Esophagus muscularis mucosa (tissue), 4 donors: ENCODE measurements at places on chromosomes 13 and 19. TPM values are rescaled to one million over a fixed set of nuclear protein-coding genes. Genes with fewer than 3 reads are reported as not detected.

DNA sequence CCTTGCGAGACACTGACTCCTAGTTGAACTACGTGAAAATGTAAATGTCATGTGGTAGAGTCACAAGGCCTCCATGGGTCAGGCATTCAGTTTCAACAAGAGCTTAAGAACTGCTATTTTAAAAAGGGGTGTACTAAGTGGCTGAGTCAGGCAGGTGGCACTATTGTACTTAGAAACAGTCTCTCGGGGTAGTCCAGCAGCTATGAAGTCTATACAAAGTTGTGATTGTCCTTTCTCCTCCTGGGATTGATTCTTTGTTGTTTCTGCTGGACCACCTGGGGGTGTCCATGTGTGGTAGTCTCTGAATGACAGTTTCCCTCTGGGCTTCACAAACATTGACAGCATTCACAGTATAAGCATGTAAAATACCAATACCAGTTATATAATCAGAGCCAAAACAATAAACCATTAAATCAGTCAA, 33.0 kb downstream of the UGGT2 start:
- H3K4me3 ChIP-seq, result no peak overlapping the region
- peaks cover under 1% of the 10 kb centered on the region for H3K4me1 ChIP-seq
- H3K27me3 ChIP-seq, result no peaks in the 10 kb centered on the region
- peaks cover 17% of the 10 kb centered on the region for H3K36me3 ChIP-seq

- no peak overlapping the region for H3K27ac ChIP-seq
- no peaks in the 10 kb centered on the region for H3K4me1 ChIP-seq
- no peaks in the 10 kb centered on the region for H3K36me3 ChIP-seq
- H3K27me3 ChIP-seq, result no peaks in the 10 kb centered on the region
Observed at GRCh38 chr19:38549061-38549460, 68.7 kb downstream of the MAP4K1 start.

- no peaks in the 10 kb centered on the region for H3K36me3 ChIP-seq
- no peak overlapping the region for H3K27ac ChIP-seq
- no peak for DNase-seq
- no peak overlapping the region for H3K4me3 ChIP-seq
- H3K4me1 ChIP-seq, result peaks cover 7% of the 10 kb centered on the region
Observed at GRCh38 chr13:35349673-35350278, 126.7 kb downstream of the MAB21L1 start.

- peaks cover 6% of the 10 kb centered on the region for H3K27me3 ChIP-seq
- H3K4me1 ChIP-seq, result peaks cover 12% of the 10 kb centered on the region
- no peak for DNase-seq
- peak overlapping the region; percentile 48 for H3K27ac ChIP-seq
Observed at GRCh38 chr19:43777163-43777695, 3.5 kb downstream of the KCNN4 start.

- no peaks in the 10 kb centered on the region for H3K27me3 ChIP-seq
- DNase-seq, result no peak
- peak overlapping the region; percentile 78 for H3K27ac ChIP-seq
- peaks cover 48% of the 10 kb centered on the region for H3K4me1 ChIP-seq
- H3K4me3 ChIP-seq, result peak overlapping the region; percentile 76
Observed at GRCh38 chr19:6423499-6424194, 964 bp downstream of the KHSRP start.

DNA sequence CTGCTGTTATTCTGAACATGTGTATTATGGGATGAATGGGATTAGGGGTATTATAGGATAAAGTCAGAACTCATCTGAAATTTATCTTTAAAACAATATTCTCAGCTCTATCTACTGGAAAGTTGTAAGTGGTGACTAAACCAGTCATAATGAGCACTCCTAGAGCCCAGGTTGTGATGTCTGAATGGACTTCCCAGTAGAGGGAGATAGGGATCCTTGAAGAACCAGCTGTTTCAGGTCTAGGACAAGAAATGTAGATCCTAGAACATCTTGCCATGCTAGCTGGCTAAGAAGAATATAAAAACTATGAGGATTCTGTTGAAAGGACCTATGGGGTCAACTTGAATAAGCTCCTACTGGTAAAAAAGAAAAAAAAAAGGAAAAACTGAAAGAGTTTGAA, 310.8 kb downstream of the SLC7A1 start:
- no peak for DNase-seq
- no peaks in the 10 kb centered on the region for H3K36me3 ChIP-seq
- H3K27ac ChIP-seq, result no peak overlapping the region
- no peak overlapping the region for H3K4me3 ChIP-seq
- no peaks in the 10 kb centered on the region for H3K4me1 ChIP-seq
- H3K27me3 ChIP-seq, result no peaks in the 10 kb centered on the region

GRCh38 chr19:33849551-33850147, 53.0 kb downstream of the KCTD15 start:
- no peak overlapping the region for H3K27ac ChIP-seq
- H3K4me3 ChIP-seq, result no peak overlapping the region
- no peaks in the 10 kb centered on the region for H3K4me1 ChIP-seq

- no peak overlapping the region for H3K27ac ChIP-seq
- DNase-seq, result no peak
- no peaks in the 10 kb centered on the region for H3K36me3 ChIP-seq
- peaks cover 19% of the 10 kb centered on the region for H3K4me1 ChIP-seq
Observed at GRCh38 chr13:42996584-42996983, 4.5 kb upstream of the EPSTI1 start.

- no peaks in the 10 kb centered on the region for H3K4me1 ChIP-seq
- no peak overlapping the region for H3K4me3 ChIP-seq
- H3K27me3 ChIP-seq, result no peaks in the 10 kb centered on the region
- no peaks in the 10 kb centered on the region for H3K36me3 ChIP-seq
- no peak overlapping the region for H3K27ac ChIP-seq
Observed at GRCh38 chr19:54600212-54600611, 6.8 kb downstream of the LILRA1 start.

GRCh38 chr13:109790086-109790485, 3.7 kb upstream of the IRS2 start:
- no peak for DNase-seq
- peaks cover 9% of the 10 kb centered on the region for H3K4me1 ChIP-seq
- H3K27ac ChIP-seq, result peak overlapping the region; percentile 94
- H3K36me3 ChIP-seq, result no peaks in the 10 kb centered on the region
- H3K4me3 ChIP-seq, result no peak overlapping the region

- peaks cover 5% of the 10 kb centered on the region for H3K4me1 ChIP-seq
- no peak for DNase-seq
- H3K27me3 ChIP-seq, result no peaks in the 10 kb centered on the region
- H3K4me3 ChIP-seq, result no peak overlapping the region
- H3K27ac ChIP-seq, result no peak overlapping the region
Observed at GRCh38 chr13:29835280-29836061, 14.9 kb downstream of the UBL3 start.

DNA sequence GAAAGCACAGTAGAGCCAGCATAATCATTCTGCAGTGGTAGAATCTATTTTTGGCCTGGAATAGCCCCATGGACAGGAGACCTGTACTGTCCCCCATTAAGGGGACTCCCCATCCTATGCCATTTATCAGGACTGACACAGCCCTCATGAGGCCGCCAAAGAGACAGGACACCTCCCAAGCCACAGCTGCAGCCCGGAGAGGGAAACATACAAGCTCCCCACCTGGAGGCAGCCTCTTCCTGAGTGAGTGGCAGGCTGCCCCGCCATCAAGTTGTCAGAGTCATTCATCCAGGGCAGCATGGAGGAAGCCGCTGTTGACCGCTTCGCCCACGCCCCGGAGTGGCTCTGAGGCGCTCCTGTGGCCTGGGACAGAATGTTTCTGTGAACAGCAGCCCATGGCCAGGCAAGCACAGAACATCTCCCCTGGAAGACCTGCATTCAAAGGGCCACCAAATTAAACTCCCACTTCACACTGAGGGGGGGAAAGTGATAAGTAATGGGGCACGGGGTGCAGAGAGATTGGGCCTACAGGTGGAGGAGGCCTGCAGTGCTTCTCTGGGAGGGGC, 111.3 kb downstream of the ZDHHC20 start:
- no peak for DNase-seq
- H3K4me3 ChIP-seq, result no peak overlapping the region
- H3K36me3 ChIP-seq, result no peaks in the 10 kb centered on the region
- no peaks in the 10 kb centered on the region for H3K4me1 ChIP-seq
- H3K27ac ChIP-seq, result no peak overlapping the region

DNA sequence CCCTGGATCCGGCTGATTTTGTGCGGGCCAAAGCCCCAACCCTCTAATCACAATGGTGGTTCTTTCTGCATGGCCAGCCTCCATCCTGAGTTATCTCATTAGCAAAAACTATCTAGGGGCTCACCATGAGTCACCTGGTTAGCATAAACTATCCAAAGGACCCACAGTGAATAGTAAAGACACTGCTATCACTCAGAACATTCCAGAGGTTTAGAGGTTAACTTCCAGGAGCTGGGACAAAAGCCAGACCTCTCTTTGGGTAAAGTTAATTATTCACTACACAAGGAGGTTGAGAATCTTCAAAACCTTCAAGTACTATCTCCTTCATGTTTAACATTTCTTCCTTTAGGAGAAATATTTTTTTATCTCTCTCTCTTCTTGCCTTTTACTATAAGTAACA, 18.8 kb upstream of the PPP5C start:
- H3K27me3 ChIP-seq, result no peaks in the 10 kb centered on the region
- H3K4me1 ChIP-seq, result no peaks in the 10 kb centered on the region
- DNase-seq, result no peak
- peaks cover 100% of the 10 kb centered on the region for H3K36me3 ChIP-seq
- H3K27ac ChIP-seq, result no peak overlapping the region
- H3K4me3 ChIP-seq, result no peak overlapping the region

GRCh38 chr13:23960566-23961156, 63.4 kb upstream of the C1QTNF9B start:
- no peaks in the 10 kb centered on the region for H3K36me3 ChIP-seq
- DNase-seq, result no peak
- H3K27me3 ChIP-seq, result no peaks in the 10 kb centered on the region
- H3K4me1 ChIP-seq, result peaks cover 4% of the 10 kb centered on the region

GRCh38 chr13:45932676-45933075, 81.1 kb upstream of the SIAH3 start:
- no peaks in the 10 kb centered on the region for H3K36me3 ChIP-seq
- H3K4me1 ChIP-seq, result no peaks in the 10 kb centered on the region

DNA sequence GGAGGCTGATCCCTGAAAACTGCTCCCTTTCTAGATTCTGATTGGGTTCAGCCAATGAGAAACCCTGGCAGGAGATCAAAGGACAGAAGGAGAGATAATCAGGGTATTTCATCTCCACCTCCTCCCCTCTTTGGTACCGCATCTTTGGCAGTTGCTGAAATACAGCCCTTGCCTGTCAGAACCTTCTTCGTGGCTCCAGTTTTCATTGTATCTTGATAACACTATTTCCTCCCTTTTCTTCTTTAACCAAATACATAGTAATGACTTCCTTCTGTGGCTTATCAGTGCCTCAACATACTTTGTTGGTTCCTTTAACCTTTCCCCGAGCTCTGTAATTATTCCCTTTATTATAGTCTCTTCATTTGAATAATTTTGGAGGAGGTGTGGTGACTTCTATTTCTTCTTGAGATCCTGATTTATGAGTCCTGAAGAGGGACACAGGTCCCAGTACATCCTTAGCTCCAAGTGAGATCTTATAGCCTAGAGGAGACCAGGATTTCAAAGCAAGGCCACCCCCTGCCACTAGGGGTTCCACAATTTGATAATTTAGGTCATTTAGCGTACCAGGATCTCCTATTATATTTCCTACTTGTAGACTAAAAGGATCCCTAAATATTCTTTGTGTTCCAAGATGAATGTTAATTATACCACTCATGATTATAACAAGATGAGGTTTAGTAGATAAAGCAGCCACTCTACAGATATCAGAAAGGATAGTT, 98.0 kb downstream of the EDNRB start:
- H3K36me3 ChIP-seq, result no peaks in the 10 kb centered on the region
- H3K4me3 ChIP-seq, result no peak overlapping the region
- H3K27ac ChIP-seq, result no peak overlapping the region
- DNase-seq, result no peak
- no peaks in the 10 kb centered on the region for H3K4me1 ChIP-seq
- H3K27me3 ChIP-seq, result no peaks in the 10 kb centered on the region

DNA sequence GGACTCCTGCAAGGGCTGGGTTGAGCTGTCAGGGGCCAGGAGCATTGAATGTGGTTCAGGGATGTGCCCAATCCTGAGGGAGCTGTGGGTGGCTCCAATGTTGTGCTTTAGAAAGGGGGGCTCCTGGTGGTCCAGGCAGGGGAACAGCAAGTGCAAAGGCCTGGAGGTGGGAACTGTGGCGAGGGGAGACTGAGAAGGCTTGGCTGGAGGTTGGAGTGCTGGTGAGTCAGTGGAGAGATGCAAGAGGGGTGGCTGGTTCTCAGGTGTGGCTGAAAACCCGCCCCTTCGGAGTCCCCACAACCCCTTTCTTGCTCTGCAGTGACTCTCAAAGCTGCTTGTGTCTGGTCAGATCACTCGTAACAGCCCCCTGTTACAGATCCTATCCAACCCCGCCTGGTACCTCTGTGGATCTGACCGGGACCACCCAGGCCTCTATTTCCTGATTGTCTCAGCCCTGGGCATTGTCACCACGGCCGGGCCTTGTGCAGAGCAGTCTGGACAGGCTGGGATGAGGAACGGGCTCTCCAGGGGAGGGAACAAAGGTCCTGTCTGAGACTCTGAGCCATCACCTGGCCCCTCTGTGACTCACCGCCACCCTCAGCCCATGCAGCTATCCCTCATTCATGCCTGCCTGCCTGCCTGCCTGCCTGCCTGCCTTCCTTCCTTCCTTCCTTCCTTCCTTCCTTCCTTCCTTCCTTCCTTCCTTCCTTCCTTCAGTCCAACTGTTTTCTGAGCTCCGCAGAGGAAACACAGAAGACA, 1.4 kb upstream of the KCNN1 start:
- H3K4me3 ChIP-seq, result no peak overlapping the region
- DNase-seq, result no peak
- H3K27me3 ChIP-seq, result peaks cover 17% of the 10 kb centered on the region
- H3K27ac ChIP-seq, result no peak overlapping the region
- no peaks in the 10 kb centered on the region for H3K36me3 ChIP-seq

DNA sequence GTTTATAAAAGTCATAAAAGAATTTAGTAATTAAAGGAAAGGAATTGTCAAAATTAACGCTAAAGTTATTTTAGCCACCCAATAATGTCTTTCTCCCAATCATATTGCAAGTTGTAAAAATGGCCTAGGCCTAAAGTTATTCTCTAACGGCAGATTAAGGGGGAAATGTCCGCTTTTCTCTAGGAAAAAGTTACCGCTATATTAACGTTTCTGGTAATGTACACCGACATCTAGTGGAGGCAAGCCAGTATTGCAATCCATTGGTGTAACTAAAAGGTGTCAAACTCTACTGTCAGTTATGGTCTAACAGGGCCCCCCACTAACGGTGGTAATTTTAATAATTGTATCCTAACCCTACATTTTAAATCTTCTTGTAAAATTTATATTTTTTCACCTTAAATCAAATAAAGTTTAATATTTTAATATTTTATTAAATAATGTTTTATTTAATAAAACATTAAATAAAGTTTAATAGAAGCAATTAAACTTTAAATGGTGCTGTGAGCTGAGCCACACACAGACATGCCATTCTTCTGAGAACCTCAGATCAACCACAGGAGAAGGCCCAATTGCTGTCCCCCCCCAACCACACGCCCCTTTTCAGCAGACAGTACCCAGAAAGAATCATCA, 35.9 kb upstream of the ZSCAN5A start:
- H3K27me3 ChIP-seq, result no peaks in the 10 kb centered on the region
- no peak for DNase-seq
- H3K27ac ChIP-seq, result no peak overlapping the region
- H3K36me3 ChIP-seq, result no peaks in the 10 kb centered on the region
- no peak overlapping the region for H3K4me3 ChIP-seq

GRCh38 chr13:20156702-20157101, 4.2 kb downstream of the GJA3 start:
- H3K27ac ChIP-seq, result no peak overlapping the region
- DNase-seq, result no peak
- H3K36me3 ChIP-seq, result no peaks in the 10 kb centered on the region
- H3K4me3 ChIP-seq, result no peak overlapping the region

Gene S1PR5
- total RNA-seq, result not detected

Gene SUPT20H
- total RNA-seq, result 31.0 TPM

Gene GRIK5
- 17.6 TPM for total RNA-seq

Gene LIM2
- not detected for total RNA-seq

Gene TPT1
- 2,068 TPM for total RNA-seq

Gene LSM14A
- 172 TPM for total RNA-seq

Gene ERICH6B
- total RNA-seq, result not detected

Gene INAFM1
- total RNA-seq, result 17.4 TPM
